ENCODE measurements at places on chromosomes 16 and 17. TPM values are rescaled to one million over a fixed set of nuclear protein-coding genes. Genes with fewer than 3 reads are reported as not detected.

- no peaks in the 10 kb centered on the region for H3K27me3 ChIP-seq
- H3K4me3 ChIP-seq, result no peak overlapping the region
- peaks cover 17% of the 10 kb centered on the region for H3K4me1 ChIP-seq
- no peak for DNase-seq
Measured at GRCh38 chr17:66677201-66677981, 157.5 kb upstream of the CACNG5 start.

DPH1 gene
- total RNA-seq, result 38.0 TPM

DNA sequence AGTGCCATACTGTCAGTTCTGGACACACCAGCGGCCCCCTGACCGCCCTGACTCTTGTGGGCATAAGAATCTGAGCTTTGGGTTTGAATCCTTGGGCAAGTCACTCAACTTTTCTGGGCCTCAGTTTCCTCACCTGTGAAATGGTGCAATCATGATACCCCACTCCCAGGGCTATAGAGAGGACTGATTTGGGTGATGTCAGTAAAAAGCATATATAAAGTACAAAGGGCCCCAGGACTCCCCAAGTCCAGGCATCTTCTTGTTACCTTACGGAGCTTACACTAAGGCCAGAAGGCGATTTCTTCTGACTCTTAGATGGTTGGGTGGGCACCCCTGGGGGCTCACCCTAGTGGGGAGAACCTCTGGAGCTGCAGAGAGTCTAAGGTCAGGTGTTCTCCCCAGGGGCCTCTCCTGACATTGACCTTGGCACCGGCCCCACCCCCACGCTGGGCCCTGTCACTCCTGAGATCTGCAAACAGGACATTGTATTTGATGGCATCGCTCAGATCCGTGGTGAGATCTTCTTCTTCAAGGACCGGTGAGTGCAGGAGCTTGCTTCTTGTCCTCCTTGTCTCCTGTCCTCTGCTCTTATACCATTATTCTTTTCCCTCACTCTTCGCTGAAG, 13.9 kb downstream of the MMP2 start:
- peaks cover 53% of the 10 kb centered on the region for H3K36me3 ChIP-seq
- H3K27me3 ChIP-seq, result no peaks in the 10 kb centered on the region
- H3K27ac ChIP-seq, result no peak overlapping the region
- peaks cover 15% of the 10 kb centered on the region for H3K4me1 ChIP-seq
- H3K4me3 ChIP-seq, result no peak overlapping the region

SHCBP1 gene
- total RNA-seq, result 2.1 TPM

DNA sequence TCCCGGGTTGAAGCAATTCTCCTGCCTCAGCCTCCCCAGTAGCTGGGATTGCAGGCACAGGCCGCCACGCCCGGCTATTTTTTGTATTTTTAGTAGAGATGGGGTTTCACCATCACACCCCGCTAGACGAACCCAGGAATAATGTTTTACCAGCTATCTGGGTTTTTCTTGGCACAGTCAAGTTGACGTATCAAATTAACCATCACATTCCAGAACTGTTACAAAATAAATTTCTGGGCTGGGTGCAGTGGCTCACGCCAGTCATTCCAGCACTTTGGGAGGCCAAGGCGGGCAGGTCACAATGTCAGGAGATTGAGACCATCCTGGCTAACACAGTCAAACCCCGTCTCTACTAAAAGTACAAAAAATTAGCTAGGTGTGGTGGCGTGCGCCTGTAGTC, 501.2 kb downstream of the SHISA9 start:
- H3K27ac ChIP-seq, result no peak overlapping the region
- no peaks in the 10 kb centered on the region for H3K27me3 ChIP-seq
- H3K4me3 ChIP-seq, result no peak overlapping the region
- no peak for DNase-seq

DNA sequence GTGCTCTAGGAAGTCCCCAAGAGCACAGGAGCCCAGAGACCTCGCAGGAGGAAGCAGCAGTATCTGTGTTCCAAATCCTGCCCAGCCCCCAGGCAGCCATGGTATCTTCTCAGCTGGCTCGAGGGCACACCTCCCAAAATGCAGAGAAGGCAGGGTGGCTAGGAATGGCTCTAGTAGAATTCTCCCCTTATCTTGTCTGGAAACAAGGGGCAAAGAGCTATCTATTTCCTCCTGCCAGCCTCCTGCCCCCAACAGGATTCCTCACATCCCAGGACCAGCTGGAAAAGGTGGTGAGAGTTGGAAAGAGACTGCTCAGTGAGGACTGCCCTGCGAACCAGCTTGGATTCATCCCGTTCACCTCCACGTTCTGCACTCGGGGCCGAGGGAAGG, 8.6 kb upstream of the TSPOAP1 start:
- DNase-seq, result no peak
- peak overlapping the region; percentile 95 for H3K27ac ChIP-seq
- H3K4me3 ChIP-seq, result peak overlapping the region; percentile 46

C16orf92 gene
- total RNA-seq, result not detected

- H3K27me3 ChIP-seq, result no peaks in the 10 kb centered on the region
- H3K27ac ChIP-seq, result no peak overlapping the region
- no peak for DNase-seq
- no peaks in the 10 kb centered on the region for H3K36me3 ChIP-seq
- peaks cover 5% of the 10 kb centered on the region for H3K4me1 ChIP-seq
Measured at GRCh38 chr16:47866423-47866822, 289.4 kb downstream of the ABCC12 start.

FLYWCH2 gene
- 27.8 TPM for total RNA-seq

DNA sequence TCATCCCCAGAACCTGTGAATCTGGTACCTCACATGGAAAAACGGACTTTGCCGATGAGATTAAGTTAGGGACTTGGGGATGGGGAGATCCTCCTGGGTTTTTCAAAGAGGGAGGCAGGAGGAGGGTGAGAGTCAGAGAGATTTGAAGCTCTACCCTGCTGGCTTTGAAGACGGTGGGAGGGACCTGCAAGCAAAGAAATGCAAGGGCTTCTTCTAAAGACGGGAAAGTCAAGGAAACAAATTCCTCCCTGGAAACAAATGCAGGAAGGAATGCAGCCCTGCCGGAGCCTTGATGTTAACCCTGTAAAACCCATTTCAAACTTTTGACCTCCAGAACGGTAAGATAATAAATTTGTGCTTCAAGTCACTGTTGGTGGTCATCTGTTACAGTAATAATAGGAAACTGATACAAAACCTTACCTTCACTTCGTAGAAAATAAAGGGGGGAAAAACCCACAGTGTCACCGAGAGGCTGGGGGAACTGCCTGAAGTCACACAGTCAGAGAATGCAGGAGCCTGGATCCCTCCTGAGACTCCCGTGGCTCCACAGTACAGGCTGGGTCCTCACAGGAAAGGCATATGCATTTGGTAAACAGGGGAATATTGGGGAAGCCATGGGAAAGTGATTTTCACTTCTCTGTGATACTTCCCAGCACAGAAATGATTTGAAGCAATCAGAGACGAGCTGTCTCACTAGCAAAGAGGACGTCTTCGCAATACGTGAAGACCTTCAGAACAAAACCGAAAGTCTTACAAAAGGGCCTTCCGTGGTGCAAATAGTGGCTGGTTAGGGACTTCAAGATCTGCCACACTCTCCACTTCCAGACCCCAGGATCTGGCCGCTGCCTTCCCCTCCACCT, 58.9 kb upstream of the CLEC3A start:
- H3K4me1 ChIP-seq, result no peaks in the 10 kb centered on the region
- no peak overlapping the region for H3K27ac ChIP-seq
- H3K4me3 ChIP-seq, result no peak overlapping the region
- H3K27me3 ChIP-seq, result peaks cover 8% of the 10 kb centered on the region

GRCh38 chr17:82399041-82399441, 19.1 kb upstream of the HEXD start:
- no peaks in the 10 kb centered on the region for H3K27me3 ChIP-seq
- H3K4me3 ChIP-seq, result no peak overlapping the region
- no peak for DNase-seq
- no peak overlapping the region for H3K27ac ChIP-seq
- peaks cover 32% of the 10 kb centered on the region for H3K36me3 ChIP-seq

DNA sequence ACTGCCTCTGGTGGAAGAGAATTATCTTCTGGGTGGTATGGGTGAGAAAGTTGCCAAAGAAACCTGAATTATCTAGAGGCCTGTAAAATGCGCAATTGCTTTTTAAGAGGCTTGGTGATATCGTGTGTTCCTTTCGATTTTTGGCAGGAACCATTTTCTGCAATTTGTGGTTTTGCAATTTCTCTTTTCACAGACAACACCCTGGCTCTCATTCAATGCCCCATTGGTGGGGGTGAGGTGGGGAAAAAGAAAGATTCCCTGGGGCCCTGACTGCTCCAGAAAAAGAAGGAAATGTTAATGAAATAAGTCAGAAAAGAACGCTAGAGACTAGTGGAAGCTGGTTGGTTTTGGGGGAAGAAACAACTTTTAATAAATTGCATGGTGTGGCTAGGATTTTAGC, 77.4 kb downstream of the ANKFN1 start:
- H3K27ac ChIP-seq, result no peak overlapping the region
- H3K4me1 ChIP-seq, result no peaks in the 10 kb centered on the region
- DNase-seq, result no peak
- H3K27me3 ChIP-seq, result no peaks in the 10 kb centered on the region
- no peak overlapping the region for H3K4me3 ChIP-seq

- DNase-seq, result no peak
- H3K4me1 ChIP-seq, result no peaks in the 10 kb centered on the region
Measured at GRCh38 chr16:50121721-50122445, 31.2 kb upstream of the TENT4B start.

- no peak for DNase-seq
- no peak overlapping the region for H3K27ac ChIP-seq
- H3K27me3 ChIP-seq, result no peaks in the 10 kb centered on the region
- H3K36me3 ChIP-seq, result no peaks in the 10 kb centered on the region
Measured at GRCh38 chr17:62986549-62986948, 20.5 kb downstream of the TANC2 start.

GRCh38 chr16:20865420-20866131, 34.6 kb downstream of the DCUN1D3 start:
- no peak overlapping the region for H3K4me3 ChIP-seq
- peak overlapping the region; percentile 64 for H3K27ac ChIP-seq
- no peak for DNase-seq
- H3K36me3 ChIP-seq, result peaks cover 21% of the 10 kb centered on the region
- H3K27me3 ChIP-seq, result no peaks in the 10 kb centered on the region

GRCh38 chr17:19756546-19756945, 8.4 kb upstream of the ALDH3A1 start:
- H3K4me3 ChIP-seq, result no peak overlapping the region
- no peaks in the 10 kb centered on the region for H3K27me3 ChIP-seq
- no peak for DNase-seq

DNA sequence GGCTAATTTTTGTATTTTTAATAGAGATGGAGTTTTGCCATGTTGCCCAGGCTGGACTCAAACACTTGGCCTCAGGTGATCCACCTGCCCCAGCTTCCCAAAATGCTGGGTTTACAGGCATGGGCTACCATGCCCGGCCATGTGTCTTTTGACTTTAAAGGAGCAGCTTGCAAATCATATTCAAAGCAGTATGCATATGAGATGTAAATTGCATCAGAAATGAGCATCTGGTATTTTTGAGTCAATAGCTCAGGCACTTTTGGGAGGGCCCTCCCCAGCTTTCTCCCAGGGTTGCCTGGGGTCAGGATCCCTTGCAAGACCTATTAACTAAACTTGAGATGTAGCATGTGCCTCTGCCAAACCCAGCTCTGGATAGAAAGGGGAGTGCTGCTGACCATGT, 21.5 kb downstream of the EPOP start:
- no peak for DNase-seq
- no peak overlapping the region for H3K27ac ChIP-seq
- H3K27me3 ChIP-seq, result peaks cover 36% of the 10 kb centered on the region
- no peaks in the 10 kb centered on the region for H3K36me3 ChIP-seq
- H3K4me3 ChIP-seq, result no peak overlapping the region

DNA sequence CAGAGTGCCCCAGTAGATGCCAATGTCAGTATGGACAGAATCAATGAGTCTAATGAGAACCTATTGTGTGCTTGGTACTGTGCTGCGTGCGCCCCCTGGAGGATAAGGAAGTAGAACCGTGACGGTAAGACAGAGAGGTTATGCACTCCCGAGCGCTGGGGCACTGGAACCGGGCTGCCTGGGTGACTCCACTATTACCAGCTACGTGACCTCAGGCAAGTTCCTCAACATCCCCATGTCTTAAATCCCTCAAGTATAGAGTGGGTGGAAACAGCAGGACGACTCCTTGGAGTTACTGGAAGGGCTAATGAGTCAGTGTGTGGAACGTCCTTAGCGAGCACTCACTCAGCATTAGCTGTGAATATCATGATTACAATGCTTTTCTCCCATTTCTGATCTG, 16.2 kb downstream of the CHST4 start:
- H3K27ac ChIP-seq, result no peak overlapping the region
- no peaks in the 10 kb centered on the region for H3K27me3 ChIP-seq
- no peaks in the 10 kb centered on the region for H3K36me3 ChIP-seq
- H3K4me1 ChIP-seq, result no peaks in the 10 kb centered on the region

TPSG1 gene
- 2.9 TPM for total RNA-seq

SDR42E1 gene
- total RNA-seq, result 8.4 TPM

DNA sequence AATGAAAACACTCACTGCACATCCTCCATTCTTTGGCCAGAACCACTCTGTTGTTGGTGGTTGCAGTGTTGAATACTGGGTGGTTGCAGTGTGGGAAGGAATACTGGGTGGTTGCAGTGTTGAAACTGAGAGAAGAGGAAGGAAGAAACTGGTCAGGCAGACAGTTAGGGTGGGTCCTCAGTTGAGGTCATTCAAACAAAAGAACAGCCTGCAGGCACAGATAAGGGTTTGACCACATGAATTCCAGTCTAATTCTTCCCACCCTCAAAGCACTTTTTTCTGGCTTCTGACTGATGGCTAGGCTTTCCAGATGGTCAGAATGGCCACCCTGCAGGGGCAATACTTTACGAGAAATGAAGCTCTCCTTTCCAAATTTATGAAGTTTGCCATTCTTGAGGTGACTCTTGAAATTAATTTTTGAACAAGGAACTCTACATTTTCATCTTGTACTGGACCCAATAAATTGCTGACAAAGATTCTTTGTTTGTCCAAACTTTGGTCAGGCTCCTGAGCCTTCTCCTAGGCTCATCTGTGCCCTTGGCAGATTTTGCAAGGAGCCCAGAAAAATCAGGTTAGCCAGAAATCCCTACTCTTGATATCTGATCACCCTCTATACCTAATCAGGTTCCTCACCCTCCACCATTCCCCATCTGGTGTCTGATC, 596.6 kb upstream of the CDH5 start:
- no peaks in the 10 kb centered on the region for H3K27me3 ChIP-seq
- DNase-seq, result no peak
- no peak overlapping the region for H3K4me3 ChIP-seq
- no peaks in the 10 kb centered on the region for H3K4me1 ChIP-seq

DNA sequence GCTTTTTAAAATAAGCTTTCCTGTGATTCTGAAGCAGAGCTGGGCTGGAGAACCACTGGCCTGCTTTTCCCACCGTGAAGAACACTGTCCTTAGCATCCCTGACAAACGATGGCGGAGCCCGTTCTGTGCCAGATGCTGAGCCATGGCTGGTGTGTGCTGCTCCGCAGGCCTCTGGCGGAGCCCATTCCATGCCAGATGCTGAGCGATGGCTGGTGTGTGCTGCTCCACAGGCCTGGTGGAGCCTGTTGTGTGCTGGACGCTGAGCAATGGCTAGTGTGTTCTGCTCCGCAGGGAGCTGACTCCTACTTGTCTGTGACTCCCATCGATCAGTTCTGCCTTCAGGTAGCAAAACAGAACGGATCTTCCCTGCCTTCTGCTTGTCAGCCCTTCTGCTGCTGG, 4.3 kb downstream of the ENDOV start:
- no peak overlapping the region for H3K4me3 ChIP-seq
- H3K27me3 ChIP-seq, result no peaks in the 10 kb centered on the region
- peaks cover 17% of the 10 kb centered on the region for H3K4me1 ChIP-seq
- peaks cover 26% of the 10 kb centered on the region for H3K36me3 ChIP-seq

All from lower lobe of right lung (tissue), 2 donors.